Fibroblast of skin of abdomen (primary cell): ENCODE measurements at places on chromosomes 2 and 18.

DNA sequence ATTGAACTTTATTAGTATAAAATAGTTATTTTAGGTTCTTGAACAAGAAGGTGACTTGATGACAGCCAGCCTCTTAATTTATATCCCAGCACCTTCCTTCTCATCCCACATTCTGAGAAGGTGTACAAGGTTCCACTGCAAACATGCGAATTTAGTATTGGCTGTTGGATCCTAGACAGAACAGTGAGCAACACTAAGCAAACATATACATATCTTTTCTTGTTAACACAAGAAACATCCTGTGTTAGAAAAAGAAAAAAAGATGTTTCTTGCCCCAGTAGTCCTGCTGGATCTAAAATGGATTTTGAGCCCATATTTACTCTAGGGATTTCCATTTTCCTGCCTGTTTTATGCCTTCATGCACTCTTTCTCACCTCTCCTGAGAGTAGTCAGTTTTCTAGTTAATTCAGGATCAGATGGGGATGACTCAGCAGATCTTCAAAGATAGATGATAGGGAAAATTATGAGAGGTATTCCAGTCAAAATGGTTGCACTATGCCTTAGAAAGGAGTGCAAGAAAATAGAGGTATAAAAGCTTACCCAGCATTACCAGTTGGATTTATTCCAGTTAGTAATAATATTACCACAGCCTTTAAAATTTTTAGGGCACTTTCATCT is 336.5 kb downstream of the MEIS1 start:
- DNase-seq, result peak; percentile 27

DNA sequence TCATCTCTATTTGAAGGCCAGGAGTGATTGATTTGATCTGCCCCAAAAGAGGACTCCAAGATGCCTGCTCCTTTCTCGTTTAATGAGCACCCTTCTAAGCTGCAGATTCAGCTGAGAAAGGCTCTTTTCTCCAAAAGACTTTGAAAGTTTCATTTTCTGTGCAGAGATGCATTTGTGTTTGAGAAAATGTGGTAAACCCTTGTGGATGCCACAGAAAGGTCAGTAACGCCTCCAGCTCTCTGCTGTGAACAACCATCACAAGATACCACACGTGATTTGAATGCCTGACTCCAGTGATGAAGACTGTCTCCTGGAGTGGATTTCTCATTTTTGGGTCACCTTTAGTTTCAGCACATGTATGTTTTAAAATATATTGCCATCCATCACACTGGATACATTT is 35.0 kb upstream of the CCDC85A start:
- DNase-seq, result no peak

DNA sequence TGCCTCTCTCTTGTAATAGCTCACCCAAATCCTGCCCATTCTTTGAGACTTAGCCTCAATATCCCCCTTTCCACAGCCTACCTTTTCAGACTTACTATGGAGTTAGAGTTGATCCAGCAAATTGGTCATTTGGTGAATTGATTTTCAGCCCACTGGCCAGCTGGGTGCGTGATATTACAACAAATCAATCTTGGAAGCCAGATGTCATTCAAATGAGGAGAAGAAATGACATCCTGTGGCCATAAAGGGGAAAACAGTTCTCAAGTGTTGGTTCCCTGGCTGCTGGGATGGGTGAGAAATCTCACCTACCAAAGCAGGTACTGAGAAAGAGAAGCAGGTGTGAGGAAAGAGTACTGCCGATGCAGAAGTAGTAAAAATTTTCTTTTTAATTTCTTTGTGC is 36.7 kb upstream of the FOXI3 start:
- DNase-seq, result no peak

DNA sequence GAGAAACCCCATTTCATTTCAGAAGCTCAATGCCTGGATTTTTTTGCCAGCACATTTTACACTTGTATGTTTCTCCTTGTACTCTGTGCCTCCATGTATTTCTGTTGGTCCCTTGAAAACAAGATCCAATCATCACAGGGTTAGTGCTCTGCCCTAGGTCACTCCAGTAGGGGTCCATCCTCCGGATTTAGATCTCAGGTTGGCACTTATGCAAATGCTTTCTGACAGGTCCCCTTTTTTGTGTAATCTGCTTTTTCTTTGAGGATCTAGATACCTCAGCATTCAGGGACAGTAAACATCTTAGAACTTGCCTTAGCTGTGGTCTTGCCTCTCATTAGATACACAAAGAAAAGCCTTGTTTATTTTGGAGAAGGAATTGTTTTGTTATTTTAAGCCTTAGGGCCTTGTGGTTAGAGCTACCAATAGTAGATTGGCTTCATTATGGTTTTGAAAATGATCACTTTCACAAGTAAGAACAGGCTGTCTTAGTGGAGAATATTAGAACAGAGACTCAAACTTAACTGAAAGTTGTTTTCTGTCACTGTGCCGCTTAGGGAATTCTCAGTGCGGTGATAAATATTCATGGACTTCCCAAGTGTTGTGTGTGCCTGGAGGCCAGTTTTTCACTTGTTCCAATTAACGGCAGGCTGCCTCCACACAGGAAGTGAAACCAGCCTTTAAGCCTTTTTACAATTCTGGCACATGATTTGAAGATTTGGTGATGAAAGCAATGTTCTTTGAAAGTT is 7.8 kb downstream of the MERTK start:
- DNase-seq, result no peak

DNA sequence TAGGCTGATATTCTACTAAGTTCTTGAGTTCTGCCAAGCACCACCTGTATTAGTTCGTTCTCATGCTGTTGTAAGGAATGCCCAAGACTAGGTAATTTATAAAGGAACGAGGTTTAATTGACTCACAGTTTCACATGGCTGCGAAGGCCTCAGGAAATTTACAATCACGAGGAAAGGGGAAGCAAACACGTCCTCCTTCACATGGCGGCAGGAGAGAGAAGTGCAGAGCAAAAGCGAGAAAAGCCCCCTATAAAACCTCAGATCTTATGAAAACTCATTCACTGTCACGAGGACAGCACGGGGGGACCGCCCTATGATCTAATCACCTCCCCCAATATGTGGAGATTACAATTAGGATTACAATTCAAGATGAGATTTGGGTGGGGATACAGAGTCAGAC is 47.7 kb upstream of the YWHAQ start:
- DNase-seq, result no peak

- DNase-seq, result no peak
These were observed 77.0 kb downstream of the GPD2 start for GRCh38 chr2:156513219-156513618.

DNA sequence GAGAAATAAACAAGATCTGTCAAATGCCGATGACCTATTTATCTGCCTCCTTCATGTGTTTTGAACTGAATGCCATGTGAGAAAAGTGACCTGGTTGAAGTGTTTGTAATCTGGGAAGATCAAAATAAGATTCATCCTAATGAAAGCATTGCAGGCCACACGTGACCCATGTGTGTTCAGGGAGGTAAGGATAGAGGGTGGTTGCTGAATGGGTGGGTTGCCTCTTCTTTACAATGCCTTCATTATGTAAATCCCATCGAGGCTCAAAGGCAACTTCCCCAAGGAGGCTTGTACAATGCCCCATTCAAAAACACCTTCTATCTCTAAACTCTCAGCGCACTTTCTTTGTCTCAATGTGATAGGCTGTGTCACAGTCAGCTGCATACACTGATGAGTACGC is 273.1 kb downstream of the LRATD1 start:
- no peak for DNase-seq

DNA sequence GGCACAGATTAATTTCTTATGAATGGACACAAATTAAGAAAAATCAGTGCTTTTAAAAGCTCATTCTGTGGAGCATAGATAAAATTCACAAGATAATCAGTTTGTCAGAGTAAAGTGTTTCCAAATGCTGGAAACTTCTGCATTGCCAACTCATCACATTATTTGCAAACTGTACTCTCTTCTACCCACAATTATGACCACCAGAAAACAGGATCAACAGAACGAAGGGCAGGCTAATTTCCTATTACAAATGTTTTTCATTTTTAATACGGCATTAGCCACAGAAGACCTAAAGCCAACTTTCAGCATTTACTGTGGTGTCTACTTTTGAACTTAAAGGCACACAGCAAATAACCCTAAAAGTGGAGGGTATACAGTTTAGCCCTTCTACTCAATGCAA is 6.0 kb downstream of the IRS1 start:
- peak; percentile 19 for DNase-seq

DNA sequence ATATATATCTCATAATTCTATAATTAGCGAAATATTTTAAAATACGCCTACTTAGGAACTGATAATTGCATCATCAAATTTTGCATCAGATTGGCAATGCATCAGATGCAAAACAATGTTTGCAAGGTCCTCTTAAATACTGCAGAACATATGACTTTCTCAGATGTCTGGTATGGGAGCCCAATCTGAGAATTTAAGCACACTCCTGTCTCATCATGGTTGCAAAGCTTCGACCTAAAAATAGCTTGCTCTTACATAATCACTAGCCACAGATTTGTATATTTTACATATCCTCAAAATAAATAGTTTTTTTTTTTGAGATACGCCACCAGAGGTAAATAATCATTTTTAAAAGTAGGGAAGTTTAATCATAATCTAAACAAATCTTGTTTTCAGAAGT is 123.2 kb downstream of the CABYR start:
- peak; percentile 25 for DNase-seq

DNA sequence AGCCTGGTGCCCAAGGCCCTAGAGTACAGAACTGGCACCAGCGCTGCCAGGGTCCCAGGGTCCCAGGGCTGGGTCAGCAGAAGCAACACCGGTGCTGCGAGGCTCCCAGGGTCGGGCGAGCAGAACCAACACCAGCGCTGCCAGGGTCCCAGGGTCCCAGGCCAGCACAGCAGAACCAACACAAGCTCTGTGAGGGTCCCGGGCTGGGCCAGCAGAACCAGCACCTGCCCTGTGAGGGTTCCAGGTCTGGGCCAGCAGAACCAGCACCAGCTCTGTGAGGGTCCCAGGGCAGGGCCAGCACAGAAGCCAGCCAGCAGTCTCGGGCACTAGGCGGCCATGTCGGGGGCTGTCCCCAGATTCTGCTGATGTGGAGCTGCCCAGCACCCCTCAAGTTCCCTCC is 93.1 kb downstream of the GALR1 start:
- no peak for DNase-seq

DNA sequence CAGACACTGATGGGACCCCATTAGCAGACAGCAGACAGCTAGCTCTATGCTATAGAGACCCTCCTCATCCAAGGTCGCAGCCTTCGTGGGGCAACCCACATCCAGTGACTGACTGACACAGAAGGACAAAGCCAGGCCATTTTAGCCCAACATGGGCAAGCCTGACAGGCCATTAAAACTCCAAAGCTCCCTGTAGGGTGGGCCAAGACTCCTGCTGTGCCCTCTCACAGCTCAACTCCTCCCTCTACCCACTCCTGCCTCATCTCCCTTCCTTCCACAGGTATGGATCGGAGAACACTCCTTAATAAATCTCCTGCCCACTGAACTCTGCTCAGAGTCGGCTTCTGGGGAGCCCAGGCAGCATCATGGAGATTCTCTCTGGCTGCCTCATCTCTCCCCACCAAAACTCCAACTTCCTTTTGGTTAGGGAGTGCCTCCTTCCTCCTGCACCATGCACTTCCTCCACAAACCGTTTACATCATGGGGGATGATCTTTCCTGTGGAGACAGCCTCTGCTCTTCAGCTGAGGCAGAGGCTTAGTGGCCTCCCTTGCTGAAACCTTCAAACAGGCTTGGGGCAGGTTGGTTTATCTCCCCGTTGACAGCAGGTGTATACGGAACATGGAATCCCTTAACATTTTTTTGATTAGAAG is 86.5 kb downstream of the ACTR3 start:
- DNase-seq, result no peak

DNA sequence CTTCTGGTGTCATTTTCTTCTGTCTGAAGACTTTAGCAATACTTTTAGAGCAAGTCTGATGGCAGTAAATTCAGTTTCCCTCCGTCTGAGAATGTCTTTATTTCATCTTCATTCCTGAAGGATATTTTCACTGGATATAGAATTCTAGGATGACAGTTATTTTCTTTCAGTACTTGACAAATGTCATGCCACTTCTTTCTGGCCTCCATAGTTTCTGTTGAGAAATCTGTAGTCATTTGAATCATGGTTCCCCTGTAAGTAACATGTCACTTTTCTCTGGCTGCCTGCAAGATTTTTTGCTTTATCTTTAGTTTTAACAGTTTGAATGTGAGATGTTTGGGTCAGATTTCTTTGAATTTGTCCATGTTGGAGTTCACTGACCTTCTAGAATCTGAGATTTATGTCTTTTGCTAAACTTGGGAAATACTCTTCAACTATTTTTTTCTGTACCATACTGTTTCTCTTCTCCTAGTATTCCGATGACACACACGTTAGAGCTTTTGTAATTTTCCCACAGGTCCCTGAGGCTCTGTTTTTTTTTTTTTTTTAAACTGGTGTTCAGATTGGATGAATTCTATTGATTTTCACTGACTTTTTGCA is 30.2 kb downstream of the RMND5A start:
- DNase-seq, result no peak
